ENCODE measurements at places on chromosomes 16 and 17.

GRCh38 chr17:2143332-2143731, 88.4 kb downstream of the HIC1 start:
- DNase-seq = no peak

DNA sequence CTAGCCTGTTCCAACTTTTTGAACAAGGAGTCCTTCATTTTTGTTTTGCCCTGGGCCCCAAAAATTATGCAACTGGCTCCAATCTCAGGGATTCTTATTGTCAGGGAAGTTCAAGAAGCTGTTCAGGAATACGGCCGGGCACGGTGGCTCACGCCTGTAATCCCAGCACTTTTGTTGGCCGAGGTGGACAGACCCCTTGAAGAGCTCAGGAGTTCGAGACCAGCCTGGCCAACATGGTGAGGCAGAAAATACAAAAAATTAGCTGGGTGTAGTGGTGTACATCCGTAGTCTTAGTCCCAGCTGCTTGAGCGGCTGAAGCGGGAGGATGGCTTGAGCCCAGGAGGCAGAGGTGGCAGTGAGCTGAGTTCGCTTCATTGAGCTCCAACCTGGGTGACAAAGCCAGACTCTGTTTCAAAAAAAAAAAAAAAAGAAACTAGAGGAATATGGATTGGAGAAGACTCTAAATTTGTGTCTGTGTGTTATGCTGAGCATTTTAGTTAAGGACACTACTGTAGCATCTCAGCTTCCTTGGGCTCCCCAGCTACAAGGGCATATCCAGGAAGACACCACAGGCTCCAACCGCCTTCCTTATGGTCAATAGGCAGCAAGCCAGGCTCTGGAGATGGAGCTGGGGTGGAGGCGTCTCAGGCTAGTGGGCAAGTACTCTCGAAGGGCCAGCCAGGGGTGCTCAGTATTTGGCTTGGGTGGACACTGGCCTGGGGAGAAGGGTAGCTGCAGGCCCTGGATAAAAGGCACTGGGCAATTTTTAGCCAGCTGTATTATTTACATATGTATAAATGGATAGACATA, 56.8 kb upstream of the CREBBP start:
- no peak for DNase-seq

GRCh38 chr17:20092261-20092867, 83.2 kb downstream of the SPECC1 start:
- DNase-seq = no peak

DNA sequence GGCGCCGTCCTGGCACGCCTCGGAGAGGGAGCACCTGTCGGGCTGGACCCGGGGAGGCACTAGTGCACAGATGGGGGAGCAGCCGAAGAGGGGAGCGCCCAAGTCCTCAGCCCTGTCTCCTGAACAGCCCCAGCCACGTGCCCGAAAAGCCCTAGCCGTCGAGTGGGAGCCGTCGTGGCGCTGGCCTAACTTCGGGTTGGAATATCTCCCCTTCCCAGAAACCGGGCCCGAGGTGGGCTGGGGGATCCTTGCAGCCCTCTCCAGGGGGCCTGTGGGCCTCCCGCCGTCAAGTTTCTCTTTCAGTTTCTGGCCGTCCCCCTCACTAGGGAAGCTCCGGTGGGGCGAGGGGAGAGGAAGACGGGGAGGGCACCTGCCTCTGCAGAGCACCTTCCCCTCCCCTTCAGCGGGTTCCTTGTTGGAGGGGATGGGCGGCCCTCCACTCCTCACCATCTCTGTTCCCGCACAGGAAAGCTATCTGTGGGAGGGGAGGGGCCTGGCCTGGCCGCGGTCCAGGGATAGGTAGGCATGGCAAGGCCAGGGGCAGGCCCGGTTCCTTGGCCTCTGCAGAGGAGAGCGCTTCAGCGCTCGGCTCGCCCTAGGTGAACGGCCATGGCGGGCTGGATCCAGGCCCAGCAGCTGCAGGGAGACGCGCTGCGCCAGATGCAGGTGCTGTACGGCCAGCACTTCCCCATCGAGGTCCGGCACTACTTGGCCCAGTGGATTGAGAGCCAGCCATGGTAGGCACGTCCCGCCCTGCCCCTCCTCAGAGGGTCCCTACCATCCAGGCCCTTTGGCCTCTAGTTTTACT, 709 bp downstream of the STAT5A start:
- DNase-seq = no peak

GRCh38 chr17:1785930-1786329, 24.1 kb downstream of the SERPINF1 start:
- DNase-seq = no peak

DNA sequence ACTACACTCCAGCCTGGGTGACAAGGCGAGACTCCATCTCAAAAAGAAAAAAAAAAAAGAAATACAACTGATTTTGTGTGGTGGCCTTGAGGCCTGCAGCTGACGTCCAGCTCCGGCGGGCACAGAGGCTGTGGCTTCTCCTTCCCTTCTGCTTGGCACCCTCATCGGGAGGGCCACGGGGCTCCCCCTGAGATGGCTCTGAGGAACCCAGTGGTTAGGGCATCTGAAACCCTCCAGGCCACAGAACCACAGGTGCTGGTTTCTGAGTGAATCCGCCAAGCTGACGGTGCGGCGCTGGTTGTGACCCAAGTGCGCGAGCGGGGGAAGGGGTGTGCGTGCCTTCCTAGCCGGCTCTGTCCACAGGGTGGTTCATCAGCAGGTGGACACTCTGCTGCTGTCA, 63.4 kb downstream of the LMF1 start:
- DNase-seq = no peak

DNA sequence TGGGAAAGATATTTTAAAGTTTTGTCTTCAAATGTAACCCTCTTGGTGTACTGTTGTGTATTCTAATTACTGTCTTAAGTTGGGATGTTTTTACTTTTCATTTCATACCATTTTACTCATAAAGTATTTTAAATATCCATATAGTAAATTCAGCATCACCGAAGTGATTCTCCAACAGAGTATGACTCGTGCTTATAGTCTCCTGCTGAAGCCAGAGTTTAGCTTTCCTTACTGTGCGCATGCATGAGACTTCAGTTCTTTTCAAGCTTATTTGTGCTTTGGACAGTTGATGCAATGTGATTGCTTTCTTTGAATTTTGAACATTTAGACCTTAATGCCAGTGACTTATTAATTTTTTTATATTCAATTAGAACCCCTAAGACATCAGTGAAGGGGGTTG, 7.4 kb upstream of the VPS35L start:
- no peak for DNase-seq

DNA sequence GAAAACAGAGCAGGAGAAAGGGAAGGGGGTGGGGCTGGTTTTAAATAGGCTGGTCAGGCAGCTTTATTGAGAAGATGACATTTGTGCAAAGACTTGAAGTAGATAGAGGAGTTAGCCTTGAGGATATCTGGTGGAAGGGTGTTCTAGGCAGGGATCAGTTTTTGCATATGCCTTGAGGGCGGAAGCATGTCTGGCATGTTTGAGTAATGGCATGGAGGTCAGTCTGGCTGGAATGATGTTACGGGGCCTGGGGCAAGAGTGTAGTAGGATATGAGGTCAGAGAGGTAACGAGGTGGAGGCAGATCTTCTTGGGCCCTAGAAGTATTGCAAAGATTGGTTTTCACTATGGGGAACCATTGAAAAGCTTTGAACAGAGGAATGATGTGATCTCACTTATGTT, 4.8 kb downstream of the RABEP1 start:
- no peak for DNase-seq

DNA sequence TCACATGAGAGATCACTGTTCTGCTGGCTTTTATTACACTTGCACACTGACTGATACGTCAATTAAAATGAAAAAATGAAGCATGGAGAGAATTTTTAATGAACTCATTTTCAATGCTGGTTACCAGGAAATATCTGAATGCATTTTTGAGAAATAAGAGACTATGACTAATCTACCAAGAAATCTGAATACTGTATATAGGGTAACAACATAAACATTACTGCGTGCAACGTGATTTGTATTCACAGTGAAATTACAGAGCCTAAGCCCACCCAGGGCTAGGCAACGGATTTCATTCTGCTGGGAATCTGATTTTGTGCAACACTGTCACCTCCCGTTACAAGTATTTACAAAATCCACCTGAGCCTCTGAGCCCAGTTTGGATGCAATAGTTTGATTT, 23.8 kb upstream of the LCMT1 start:
- DNase-seq = no peak

DNA sequence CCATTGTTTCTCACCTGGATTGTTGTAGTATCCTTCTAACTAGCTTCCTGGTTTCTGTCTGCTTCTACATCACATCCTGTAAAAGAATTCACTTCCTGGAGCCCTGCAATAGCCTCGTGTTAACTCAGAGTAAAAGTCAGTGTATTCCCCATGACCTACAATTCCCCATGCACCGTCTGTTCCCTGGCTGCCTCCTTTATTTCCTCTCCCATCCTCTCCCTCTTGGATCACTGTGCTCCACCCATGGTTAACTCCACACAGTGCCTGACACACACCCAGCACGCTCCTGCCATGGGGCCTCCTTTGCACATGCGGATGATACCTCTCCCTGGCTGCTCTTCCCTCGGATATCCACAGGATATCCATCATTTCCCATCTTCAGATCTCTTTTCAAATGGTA, 301.4 kb upstream of the IRX3 start:
- DNase-seq = no peak

- DNase-seq = no peak
These were observed 9.9 kb downstream of the PCTP start for GRCh38 chr17:55760643-55761355.

All from anterior cingulate cortex (tissue), 58 donors.